ENCODE measurements at places on chromosomes 6 and 20. TPM values are rescaled to one million over a fixed set of nuclear protein-coding genes. Genes with fewer than 3 reads are reported as not detected.

NAA20 gene
- total RNA-seq: 49.3 TPM

CFAP61 gene
- 0.18 TPM for total RNA-seq

RHAG gene
- not detected for total RNA-seq

CST1 gene
- total RNA-seq: not detected

MDFI gene
- total RNA-seq: not detected

PPP1R16B gene
- total RNA-seq: 0.33 TPM

LAMA4 gene
- 904 TPM for total RNA-seq

All from fibroblast of the aortic adventitia (primary cell).